ENCODE measurements at places on chromosomes 3 and 15.

GRCh38 chr3:119596398-119596797, 1.3 kb upstream of the PLA1A start:
- no peak for DNase-seq

- DNase-seq = no peak
Observed at GRCh38 chr15:51186891-51187290, 92.2 kb upstream of the TNFAIP8L3 start.

DNA sequence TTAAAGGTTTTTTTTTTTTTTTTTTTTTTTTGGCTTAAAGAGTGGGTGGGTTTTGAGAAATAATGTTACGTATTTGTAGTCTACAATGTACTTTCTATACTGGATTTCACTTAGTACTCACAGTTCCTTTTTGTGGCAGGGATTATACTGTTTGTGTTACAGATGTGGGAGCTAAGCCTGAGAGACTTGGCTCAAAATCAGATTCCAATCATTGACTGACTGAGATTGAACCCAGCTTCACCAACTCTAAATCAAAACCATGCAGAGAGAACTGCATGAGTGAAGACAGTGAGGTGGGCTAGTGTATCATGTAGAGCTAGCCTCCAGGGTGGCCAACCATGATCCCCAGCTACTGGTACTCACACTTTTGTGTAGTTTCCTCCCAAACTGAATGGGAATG, 68.0 kb downstream of the TMEM108 start:
- DNase-seq = no peak

DNA sequence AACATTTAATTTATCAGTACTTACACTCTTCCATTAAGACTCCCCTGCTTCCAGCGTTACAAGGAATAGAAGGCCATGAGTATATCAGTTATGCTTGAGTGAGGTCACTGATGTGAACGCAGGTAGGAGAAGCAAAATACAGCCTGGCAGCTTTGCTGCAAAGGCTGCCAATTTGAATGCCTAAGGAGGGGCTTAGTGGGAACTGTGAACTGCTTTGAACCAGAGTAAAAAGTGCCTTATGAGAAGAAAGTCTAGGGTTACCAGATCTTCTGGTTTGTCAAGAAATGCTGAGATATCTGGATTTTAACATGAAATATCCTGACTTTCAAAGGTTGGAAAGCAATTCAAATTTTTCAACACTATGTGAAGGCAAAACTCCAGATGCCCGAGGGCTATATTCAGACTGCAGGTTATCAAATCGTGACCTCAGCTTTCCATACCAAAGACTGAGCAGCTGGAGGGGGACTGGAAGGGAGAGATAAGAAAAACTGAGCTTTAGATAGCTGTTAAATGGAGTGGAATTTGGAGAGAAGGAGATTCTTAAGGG, 446.3 kb upstream of the NECTIN3 start:
- no peak for DNase-seq

DNA sequence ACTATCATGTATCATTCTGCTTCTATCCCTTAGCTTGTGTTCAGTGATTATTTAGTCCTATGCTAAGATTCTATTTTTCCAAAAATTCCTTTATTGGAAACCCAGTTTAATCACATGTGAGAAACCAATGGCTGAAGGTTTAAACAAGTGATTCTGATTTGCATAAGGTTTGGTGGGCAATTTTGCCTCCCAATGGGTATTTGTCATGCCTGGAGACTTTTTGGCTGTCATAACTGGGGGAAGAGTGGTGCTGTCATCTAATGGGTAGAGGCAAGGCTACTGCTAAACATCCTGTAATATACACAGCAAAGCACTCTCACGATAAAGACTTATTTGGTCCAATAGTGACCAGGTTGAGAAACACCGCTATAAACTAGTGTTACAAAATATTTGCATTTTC, 148.7 kb downstream of the ALCAM start:
- no peak for DNase-seq

DNA sequence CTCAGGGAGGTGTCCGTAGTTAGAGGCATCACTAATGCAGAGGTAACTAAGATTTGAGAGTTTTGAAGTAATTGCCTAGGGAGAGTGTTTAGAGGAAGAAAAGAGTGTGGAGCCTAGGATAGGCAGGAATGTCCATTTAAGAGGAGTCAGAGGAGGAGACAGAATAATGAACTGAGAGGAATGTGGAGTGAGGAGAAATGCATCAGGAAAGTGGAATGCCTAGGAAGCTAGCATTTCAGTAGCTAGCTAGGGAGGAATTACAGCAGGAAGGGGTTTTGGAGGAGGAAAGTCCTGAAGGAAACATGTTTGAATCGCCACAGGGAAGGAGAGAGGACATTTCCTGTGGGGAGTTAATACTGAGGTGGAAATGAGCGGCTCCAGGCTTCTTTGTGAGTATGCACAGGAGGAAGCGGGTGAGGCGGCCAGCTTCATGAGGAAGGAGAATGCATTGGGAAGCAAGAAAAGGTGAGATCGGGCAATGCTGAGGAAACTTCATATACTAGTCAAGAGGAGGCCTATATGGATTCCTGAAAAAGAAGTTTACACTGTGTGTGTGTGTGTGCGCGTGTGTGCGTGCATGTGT, 154.3 kb downstream of the TMEM108 start:
- no peak for DNase-seq

DNA sequence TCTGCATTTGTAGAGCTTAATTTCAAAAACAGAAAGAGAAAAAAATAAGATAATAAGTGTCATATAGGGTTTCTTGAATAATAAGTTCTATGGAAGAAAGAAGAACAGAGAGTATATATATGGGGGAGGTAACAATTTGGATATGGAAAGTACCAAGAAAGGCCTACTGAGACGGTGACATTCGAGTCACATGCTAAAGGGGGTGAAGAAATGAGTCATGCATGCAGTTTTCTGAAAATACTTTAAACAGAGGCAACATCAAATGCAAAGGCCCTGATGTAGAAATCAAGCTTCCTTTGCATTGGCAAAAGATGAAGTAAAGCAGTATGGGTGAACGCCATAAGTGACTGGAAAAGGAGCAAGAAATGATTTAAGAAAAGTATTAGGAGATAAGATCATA, 371.6 kb upstream of the ZNF385D start:
- no peak for DNase-seq

DNA sequence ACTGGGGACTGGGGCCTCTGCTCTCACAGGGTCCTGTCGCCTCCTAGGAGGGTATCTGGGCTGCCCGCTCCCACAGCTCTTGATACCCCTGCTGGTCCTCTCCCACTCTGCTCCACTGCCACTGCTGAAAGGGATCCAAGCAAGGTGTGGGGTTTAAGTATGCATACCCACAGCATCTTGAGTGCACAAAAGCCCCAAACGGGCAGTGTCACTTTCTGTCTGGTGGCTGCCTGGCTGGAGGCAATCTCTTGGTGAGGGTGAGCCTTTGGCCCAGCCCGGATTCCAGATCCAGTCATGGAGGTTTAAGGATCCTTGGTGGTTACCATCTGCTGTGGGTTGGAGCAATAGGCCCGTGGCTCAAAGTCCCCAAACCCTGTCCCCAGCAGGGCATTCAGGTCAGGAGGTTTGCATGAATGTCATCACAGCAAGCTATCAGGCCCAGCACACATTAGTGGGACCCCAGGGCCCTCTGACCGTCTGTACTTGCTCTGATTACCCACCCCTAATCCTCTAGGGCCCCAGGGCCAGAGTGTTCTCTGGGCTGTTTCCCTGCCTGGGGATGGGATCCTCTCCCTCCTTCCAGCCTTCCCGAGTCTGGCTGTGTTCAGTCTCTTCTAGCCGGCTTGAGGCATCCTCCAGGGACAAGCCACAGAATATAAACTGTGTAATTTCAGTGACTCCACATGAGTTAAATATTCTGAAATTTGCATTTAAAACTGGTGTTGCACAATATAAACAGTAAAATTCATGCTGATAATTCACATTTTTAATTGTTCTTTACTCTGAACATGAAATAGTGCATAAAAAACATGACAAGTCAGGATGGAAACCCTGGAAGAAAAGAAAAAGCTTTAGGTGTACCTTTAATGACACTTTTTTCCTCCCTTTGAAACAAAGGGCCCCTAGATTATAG, 4.9 kb upstream of the TJP1 start:
- no peak for DNase-seq

DNA sequence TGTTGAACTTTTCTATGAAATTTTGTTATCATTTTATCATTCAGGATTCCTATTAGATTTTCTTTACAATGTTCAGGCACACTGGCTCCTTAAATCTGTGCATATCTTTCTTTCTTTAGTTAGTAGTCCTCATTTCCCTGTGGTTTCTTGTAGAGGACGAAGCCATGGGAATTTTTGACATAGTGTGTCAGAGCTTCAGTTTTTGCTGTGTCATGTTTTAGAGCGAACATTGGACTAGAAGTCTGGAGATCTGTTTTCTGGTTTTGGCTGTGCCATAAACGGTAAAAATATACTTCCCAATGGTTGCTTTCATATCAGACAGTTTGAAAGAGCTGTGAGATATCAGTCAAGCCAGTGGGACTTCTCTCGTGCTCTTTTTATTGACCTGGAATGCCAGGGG, 105.2 kb downstream of the CHCHD4 start:
- DNase-seq = no peak

- no peak for DNase-seq
Observed at GRCh38 chr3:101423984-101424888, 88.8 kb downstream of the SENP7 start.

- no peak for DNase-seq
Observed at GRCh38 chr3:123292321-123293310, 90.9 kb downstream of the SEC22A start.

- DNase-seq = no peak
Observed at GRCh38 chr3:127858521-127858920, 36.2 kb upstream of the MGLL start.

DNA sequence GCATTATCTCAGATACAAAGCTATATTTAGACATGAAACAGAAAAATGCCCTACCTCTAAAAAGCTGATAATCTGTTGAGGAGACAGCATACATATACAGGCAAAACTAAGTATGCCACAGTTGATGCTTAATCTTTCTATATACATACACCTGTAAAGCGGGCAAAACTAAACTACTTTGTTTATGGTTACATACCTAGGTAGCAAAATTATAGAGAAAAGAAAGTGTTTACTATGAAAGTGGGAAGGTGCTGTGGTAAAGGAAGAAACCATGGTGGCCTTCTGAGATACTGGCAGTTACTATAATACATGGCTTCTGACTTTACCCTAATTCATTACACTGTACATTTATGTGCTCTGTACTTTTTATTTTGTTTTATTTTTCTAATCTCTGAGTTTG, 36.0 kb upstream of the NR1I2 start:
- DNase-seq = no peak

DNA sequence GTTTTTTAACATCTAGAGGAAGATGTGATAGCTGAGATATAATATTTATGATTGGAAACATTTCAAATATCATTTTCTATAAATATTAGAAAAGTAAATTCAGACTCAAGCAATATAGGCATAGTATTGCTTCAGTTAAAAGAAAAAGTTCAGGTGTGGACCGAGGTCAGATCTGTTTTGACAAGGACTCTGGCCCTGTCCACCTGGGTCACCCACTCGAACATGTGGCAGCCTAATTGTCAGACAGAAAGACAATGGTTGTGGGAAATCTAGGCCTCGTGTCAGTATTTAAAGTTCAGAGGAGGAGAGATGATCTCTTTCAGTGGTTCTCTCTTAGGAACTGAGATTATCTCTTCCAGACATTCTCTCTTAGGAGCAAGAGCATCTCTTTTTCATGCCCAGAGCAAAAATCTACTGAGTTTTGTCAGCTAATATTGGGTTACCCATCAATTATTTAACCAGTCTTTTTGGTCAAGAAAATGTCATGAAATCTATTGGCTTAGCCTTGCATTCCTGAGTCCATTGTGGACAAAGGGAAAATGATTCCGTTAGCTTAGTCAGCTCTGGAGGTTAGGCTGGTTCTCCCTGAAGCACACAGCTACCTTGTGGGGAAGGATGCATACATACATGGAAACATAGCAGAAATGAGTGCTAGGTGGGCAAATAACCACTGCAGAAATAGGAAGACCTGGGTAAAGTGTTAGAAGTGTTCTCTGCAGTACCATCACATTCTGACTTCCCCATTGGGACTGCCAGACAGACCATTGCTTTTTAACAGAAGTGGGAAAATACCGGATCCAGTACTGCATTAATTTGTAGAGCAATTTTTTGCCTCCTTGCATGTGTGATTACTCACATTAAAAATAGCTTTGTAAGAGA, 343.3 kb downstream of the GRM7 start:
- DNase-seq = no peak

DNA sequence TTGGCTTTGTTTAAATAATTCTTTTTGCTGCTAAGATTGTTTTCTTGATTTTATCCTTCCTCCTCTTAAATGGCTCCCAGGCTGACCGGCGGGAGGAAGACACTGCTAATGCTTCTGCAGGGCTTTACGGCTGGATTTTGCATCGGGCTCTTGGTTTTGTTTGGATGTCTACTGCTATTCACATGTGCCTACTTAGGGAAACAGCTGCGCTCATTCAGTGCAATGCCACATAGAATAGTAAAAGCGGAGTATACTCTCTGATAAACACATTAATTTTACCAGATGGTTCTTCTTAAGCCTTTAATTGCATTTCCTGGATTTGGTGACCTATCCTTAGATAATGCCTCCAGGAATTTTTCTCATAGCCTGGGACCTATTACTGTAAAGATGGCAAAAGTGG, 146.6 kb downstream of the THSD4 start:
- no peak for DNase-seq

GRCh38 chr15:39326306-39326975, 254.4 kb upstream of the THBS1 start:
- DNase-seq = no peak

- no peak for DNase-seq
Observed at GRCh38 chr3:25038922-25039321, 389.1 kb upstream of the RARB start.

GRCh38 chr15:73899197-73900094, 26.1 kb downstream of the TBC1D21 start:
- DNase-seq = no peak

DNA sequence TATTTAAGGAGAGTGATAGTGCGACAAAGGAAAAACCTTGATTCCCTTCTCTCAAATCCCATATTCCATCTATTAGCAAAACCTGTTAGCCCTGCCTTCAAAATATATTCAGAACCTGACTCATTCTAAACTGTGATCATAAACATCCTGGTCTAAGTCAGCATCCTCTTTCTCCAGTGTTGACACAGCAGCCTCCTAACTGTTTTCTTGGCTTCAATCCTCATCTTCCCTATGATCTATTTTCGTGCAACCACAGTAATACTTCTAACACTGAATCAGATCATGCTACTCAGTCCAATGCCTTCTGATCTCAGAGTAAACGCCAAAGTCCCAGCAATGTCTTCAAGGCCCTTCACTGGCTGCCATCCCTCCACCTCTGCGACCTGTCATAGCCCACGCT, 785.1 kb downstream of the EDEM1 start:
- DNase-seq = no peak

DNA sequence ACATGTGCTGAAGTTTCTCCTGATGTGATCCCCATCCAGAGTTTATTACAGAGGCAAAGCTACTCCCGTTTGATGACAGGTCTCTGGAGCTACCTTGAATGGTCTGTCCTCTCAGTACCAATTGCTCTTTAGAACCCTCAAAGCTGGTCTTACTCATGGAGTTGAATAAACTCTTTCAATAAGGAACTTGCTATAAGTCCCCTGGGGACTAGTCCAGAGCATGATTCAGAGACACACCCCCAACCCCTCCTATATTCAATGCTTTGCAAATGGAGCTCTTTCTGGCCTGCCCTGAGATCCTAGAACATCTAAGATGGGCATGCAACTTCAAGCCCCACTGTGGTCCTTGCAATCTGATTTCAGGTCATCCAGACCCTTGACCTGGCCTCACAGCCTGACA, 23.9 kb upstream of the TPM1 start:
- no peak for DNase-seq

Data from left kidney (tissue), 8 donors.